ENCODE measurements at places on chromosomes 11 and 22.

DNA sequence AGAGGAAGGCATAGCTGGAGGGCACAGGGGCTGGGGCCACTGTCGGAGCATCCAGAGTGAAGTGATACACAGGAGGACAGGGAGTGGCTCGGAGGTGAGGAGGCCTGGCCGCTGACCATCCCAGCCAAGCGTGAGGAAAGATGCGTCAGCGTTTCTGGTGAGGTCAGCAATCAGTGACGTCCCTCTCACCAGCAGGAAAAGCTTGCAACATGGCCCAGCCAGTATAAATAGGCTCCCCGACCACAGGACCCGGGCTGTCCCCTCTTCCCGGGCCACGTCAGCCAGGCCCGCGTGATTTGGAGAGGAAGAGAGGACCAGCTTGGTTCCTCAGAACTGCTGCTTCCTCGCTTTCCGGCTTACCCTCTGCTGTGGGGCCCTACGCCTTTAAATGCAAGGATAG, 4.2 kb upstream of the OSM start:
- peak; percentile 98 for DNase-seq

- peak; percentile 60 for DNase-seq
Measured at GRCh38 chr11:19076744-19077589, 16.4 kb upstream of the MRGPRX2 start.

DNA sequence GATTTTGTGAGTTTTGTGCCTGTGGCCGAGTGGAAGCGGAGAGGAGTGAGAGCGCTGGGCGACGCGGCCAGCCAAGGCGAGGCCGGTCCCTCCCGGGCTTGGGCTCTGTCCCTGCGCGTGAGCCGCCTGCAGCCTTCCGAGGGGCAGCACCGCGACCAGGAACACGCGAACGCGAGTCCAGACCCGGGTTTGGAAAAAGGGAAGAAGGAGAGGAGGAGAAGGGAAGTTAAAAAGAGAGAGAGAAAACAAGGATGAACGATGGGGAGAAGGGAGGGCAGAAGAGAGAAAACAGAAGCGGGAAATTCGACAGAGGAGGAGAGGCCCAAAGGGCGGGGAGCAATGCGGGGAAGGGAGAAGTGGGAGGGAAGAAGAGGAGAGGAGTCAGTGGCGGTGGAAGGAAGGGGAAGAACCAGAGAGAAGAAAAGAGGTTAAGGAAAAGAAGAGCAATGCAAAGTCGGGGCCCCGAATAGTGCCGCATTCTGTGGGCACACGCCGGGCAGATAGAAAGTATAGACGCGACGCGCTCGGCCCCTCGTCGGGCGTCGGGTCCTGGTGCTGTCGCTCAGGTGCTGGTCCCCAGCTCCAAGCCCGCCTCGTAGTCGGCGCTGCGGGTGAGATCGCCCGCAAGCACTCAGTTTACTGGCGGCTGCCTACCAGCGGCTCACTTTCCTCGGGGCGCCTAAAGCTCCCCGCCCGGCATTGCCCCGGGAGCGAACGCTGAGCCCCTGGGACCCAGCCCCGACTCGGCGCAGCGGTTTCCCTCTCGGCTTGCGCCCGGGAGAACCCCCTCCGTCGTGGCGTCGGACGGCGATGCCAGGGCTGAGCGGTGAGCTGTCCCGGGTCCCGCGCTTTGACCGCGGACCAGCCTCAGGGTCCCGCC, 2.8 kb upstream of the BARX2 start:
- no peak for DNase-seq

- DNase-seq, result no peak
Measured at GRCh38 chr11:117176186-117176585, 2.4 kb upstream of the SIDT2 start.

GRCh38 chr11:26767060-26767459, 45.2 kb upstream of the SLC5A12 start:
- no peak for DNase-seq

Measured in inflammatory macrophage (primary cell).